ENCODE measurements at places on chromosomes 4 and X.

GRCh38 chrX:36986231-36986630, 21.9 kb upstream of the FAM47C start:
- no peak for DNase-seq

DNA sequence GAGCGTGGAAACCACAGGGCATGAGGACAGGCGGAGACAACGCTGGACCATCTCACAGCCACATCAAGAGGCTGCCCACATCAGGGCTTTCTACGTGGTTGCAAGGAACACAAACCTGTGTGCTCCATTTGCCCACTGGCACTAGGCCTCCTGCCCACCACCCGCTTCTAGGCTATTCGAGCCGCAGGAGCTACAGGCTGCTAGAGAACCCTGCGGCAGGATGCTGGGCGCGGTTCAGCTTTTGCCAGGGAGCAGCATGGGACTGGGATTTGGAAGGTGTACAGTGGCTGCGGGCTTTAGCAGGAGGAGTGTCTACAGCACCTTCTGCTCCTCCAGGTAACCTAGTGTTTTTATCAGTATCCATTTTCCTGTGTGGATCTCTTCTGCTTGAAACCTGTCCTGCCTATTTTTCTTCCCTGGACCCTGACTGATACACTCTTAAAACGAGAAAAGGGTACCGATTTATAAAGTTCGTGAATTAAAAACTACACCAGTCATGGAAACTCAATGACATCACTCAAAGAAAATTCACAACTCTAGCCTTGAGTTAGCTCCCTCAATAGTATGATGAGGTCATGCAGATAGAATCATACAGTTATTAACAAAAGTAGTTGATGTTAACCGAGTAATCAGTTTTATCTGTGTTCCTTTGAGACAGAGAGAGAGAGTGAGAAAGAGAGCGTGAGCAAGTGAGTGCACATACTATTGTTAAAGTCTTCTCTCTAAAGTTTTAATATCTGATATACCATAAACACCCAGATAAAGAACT, 12.8 kb downstream of the NOP14 start:
- no peak for DNase-seq

- no peak for DNase-seq
Measured at GRCh38 chr4:80142394-80143306, 54.7 kb upstream of the PRDM8 start.

DNA sequence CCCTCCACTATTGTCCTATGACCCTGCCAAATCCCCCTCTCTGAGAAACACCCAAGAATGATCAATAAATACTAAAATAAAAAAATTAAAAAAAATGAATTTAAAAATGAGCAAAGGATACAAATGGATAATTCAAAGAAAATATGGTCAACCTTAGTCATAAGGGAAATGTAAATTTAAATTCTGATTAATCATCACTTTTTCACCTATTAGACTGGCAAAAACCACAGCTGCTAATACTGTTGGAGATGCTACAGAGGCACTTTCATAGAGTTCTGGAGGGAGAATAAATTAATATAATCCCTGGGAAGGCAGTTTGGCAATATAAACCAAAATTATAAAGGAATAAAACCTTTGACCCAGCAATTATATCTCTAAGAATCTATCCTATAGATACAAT, 50.3 kb downstream of the LRBA start:
- DNase-seq, result no peak

DNA sequence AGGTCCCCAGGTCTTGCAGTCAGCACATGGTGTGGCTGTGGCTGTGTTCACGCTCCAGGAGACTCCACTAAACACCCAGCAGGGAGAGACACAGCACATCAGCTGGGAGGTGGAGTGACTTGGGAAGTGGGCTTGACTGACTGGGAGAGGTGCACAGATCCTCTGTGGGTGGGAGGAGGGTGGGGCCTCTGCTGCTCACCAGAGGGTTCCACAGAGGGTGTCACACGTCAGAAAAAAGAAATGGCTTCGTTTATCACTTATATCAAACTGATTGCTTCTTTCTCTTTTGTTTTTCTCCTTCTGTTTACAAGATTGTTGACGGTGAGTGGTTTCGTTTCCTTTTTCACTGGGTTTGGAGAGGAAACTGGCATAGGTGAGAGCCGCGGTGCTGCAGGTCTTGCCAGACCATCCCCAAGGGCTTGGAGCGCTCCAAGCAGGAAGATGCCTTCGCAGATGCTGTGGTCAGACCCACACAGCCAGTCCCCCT, 24.8 kb upstream of the FAM193A start:
- no peak for DNase-seq

- DNase-seq, result no peak
Measured at GRCh38 chr4:122890147-122890795, 32.1 kb downstream of the NUDT6 start.

DNA sequence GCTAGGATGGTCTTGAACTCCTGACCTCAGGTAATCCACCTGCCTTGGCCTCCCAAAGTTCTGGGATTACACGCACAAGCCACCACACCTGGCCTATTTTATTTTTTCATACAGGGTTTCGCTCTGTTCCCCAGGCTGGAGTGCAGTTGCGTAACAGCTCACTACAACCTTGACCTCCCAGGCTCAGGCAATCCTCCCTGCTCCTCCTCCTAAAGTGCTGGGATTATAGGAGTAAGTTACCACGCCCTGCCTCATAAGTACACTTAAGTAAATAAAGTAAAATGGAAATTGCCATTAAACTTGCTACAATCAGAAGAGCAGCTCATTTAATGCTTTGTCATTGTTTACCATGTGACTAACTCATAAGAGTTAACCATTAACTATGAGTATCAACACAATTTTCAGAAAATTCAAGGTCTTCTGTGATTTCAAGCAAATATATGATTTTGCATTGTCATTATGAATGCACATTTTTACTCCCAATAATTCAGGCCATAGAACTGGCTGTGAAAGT, 12.3 kb downstream of the UGDH start:
- DNase-seq, result no peak

DNA sequence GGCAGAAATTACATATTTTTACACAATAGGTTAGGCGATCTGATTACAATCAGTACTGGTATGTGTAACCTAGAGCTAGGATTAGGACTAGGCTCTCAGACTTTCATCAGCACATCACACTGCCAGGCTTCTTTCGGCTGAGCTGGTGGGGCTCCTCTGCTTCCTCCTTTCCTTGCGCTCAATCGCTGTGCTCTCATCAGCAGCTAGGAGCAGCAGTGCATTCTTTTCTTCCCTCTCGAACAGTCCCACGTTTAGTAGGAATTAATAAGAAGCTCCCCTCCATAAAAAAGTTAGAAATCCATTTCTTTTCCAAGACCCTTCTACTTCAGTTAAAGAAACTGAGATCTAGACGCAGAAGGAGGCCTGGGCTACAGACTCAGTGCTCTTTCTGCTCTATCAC, 350.4 kb downstream of the SPRY1 start:
- DNase-seq, result no peak

- DNase-seq, result no peak
Measured at GRCh38 chr4:28724239-28724638, 1863.6 kb downstream of the STIM2 start.

GRCh38 chr4:132502096-132502552, 647.0 kb upstream of the PCDH10 start:
- DNase-seq, result no peak

GRCh38 chr4:25547343-25547742, 108.3 kb upstream of the SLC34A2 start:
- no peak for DNase-seq

DNA sequence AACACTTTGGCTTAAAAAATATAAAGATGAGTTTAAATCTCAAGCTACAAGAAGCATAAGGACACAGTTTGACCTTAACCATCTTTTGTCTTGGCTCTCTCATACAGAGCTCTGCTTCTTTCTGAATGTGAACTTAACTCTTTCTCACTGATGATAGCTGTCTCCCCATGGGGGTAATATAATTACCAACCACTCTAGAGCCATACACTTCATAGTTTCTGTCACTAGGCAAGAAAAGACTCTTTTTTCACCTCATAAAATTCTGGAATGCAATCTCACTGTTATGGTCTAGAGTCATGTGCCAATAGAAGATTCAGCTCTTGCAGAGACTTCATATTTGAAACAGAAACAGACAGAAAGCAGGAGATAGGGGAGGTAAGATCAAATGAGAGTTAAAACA, 481.7 kb upstream of the AGA start:
- no peak for DNase-seq

GRCh38 chrX:116357329-116357728, 79.1 kb upstream of the SLC6A14 start:
- no peak for DNase-seq

GRCh38 chr4:120838784-120839183, 83.7 kb downstream of the PRDM5 start:
- DNase-seq, result no peak

DNA sequence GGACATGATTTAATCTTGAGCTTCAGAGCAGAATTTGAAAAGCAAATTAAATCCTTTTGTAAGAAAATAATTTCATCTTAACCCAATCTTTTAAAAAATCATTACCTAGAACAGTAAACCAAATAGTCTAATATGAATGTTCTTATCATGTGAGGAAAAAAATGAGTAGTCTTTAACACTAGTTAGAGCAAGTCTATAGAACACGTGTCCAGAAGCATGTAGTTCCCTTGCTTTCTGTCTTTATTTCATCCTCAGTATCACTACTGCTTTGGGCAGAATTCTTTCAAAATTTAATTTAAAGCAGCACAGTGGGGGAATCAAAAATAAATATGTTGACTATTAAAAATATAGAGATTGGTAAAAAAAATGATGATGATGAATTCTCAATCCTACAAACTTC, 2.1 kb downstream of the RBM47 start:
- DNase-seq, result no peak

DNA sequence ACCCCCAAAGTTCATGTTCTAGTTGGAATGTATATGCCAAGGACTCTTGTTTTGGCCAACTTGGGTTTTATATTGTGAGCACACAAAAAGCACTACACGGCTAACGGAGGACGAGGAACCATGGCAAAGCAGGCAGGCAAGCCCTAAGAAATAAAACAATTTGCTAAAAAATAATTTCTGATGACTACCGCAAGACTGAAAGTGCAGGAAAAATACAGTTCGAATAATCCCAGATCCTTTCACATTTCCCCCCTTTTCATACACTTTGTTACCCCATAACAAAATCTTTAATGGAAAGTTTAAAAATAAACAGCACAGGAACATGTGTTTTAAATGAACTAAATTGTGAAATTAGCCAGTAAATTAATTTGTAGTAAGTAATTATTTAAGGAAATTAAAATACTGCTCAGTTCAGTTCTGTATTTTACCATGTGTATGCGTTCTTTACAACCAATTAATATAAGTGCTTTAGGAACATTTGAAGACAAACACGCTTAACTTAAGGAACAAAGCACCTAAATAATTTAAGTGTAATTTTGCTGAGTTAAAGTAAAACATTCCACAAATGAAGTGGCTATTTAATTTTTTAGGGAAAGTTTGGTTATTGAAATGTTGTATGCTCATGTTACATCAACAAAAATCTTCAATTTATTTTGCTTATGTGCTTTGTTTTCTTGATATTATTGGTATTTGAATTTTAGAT, 12.4 kb upstream of the PITX2 start:
- DNase-seq, result no peak

DNA sequence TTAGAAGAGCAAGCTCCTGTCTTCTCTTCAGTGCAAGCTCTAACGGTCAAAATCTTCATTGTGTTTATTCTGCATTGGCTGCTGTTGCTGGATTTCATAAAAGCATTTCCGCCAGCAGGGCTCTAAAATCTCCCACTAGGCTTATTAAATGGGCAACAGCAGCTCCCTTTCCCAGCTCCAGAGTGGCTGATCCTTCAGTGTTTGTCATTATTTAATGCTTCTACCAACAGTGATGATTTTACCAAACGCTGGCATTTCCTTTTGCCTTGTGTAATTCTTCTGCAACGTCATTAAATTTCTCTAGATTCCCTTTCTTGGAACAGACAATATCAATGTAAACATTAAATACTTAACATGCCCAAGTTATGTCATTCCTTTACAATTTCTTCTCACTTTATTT, 20.1 kb downstream of the SLC7A11 start:
- no peak for DNase-seq

GRCh38 chr4:108118505-108118904, 50.2 kb downstream of the LEF1 start:
- DNase-seq, result peak; percentile 76

- no peak for DNase-seq
Measured at GRCh38 chr4:10721616-10722015, 37.0 kb upstream of the CLNK start.

GRCh38 chr4:60241866-60242265, 958.3 kb upstream of the ADGRL3 start:
- DNase-seq, result no peak

- no peak for DNase-seq
Measured at GRCh38 chr4:148076964-148077363, 345.1 kb downstream of the ARHGAP10 start.

GRCh38 chr4:82726596-82726995, 72.0 kb downstream of the SCD5 start:
- DNase-seq, result no peak

GRCh38 chrX:46912603-46913491, 626 bp downstream of the JADE3 start:
- no peak for DNase-seq
